ENCODE measurements at places on chromosomes 11 and 22.

DNA sequence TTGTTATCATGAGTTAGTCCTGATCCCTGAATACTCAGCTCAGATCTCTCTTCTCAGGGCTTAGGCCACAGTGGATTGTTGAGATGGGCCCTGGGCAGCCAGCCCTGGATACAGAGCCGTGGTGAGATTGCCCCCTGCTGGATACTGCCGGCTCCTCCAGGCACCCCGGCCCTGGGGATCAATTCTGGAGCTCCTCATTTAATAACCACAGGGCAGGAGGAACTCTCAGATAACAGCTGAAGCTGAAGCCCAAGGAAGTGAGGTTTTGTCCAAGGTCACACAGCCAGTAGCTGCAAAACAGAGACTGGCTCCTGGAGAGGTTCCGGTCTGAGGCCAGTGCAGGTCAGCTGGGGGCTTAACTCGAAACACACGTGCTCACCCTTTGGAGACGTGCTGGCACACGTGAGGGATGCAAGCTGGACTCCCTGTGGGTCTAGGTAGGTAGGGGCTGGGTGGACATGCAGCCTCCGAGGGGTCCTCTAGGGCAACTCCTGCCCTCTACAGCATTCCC lies 16.0 kb downstream of the USH1C start:
- peak; percentile 17 for DNase-seq

DNA sequence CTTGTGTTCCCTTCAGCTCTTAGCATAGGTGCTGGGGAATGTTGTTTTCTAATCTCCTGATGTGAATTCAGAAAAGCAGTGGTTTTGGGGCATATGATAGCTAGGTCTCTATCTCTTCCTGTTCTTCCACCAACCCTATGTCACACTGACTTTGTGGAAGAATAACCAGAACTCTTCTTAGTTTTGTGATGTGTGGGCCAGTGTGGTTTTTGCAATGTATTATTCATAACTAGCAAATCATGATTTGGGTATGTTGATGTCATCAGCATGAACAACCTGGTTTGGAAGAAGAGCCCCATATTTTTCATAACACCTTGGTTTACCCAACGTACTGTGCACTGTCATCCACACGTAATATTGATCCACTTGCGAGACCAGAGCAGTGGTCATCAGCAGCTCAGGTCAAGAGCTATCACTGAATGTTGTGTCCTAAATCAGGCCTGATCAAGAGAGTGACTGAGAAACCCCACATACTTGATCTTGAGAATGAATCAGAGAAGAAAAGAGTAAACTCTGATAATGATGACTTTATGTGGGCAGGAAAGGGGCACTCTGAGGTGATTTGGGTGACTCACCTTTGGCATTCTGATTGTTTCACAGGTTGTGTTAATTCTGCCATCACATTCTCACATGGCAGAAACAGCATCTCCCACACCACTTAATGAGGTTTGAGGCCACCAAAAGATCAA lies 19.4 kb upstream of the MS4A6E start:
- DNase-seq = no peak

GRCh38 chr11:2779981-2780849 lies 80.4 kb upstream of the KCNQ1OT1 start:
- no peak for DNase-seq

DNA sequence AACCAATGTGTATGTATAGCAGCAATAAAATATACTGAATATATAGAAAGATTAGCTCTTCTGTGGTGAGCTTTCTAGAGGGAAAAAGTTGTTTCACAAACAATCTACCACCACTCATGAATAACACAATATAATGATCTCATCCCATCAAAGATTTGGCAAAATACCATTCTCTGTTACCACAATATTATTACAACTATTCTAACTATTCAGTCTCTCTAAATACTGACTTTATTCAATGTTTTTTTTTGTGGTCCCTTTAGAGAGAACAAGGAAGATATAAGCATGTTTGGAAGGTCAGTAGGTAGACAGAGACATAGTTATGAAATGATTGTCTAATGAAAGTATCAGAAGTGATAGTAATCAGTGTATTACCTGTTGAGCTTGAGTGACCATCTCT lies 7.8 kb downstream of the CCDC90B start:
- no peak for DNase-seq

- no peak for DNase-seq
Measured at GRCh38 chr11:119027561-119028345, 2.9 kb downstream of the SLC37A4 start.

GRCh38 chr11:68338051-68338780 lies 25.8 kb downstream of the LRP5 start:
- no peak for DNase-seq

DNA sequence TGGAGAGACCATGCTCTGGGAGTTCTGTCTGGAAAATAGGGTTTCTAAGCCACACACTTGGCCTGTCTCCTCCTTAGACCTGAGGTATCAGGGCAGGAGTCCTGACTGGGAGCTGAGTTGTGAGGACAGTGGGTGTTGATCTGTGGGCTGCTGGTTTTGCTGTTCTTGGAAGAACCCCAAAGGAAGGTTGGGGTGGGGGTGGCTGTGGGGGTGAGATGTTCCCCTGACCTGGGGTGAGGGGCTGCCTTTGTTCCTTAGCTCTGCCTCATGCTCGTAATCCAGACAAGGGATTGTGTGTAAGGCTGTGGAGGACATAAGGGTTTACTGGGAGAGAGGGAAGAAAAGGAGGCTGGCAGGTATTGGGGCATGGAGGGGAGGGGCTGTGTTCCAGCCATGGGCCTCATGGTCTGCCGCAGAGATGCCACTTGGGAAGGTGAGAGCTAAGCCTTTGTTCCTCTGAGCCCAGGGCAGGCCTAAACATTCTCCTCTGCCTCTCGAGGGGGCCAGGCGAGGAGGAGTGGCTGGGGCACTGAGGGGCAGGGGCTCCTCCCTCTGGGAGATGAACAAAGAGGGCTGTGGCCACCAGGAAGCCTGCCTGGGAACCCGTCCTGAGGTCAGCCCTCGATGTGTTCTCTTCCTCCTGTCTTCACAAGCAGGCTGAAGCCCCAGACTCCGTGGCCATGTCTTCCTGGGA lies 4.4 kb downstream of the OTOG start:
- DNase-seq = no peak

DNA sequence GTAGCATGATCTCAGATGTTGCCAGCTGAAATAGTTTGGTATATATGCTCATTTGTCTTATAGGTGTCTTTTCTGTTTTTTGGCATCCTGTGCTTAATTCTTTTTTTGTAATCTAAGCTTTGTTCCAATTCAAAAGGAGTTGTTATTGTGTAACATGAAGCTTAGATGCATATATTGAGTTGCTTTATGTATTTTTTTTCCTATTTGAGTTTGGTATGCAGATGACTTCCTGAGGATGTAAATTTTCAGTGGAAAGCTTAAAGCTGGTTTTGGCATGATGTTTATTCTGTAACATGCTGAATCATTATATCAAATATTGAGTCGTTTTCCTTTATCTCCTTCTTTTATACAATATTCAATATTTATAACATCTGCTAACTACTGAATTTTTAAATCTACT lies 69.4 kb downstream of the DDX10 start:
- DNase-seq = no peak

- DNase-seq = no peak
Measured at GRCh38 chr22:30175690-30176288, 70.8 kb downstream of the LIF start.

DNA sequence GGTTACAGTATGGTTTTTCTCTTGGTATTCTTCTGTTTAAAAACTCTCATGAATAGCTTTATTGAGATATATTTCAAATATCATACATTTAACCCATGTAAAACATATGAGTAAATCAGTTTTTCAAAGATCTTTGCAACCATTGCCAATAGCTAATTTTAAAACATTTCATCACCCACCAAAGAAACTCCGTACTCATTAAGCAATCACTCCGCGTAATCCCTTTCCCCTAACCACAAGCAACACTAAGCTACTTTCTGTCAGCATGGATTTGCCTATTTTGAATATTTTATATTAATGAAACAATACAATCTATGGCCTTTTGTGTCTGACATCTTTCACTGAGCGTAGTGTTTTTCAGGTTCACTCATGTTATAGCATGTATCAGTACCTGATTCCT lies 697.9 kb upstream of the ANO5 start:
- no peak for DNase-seq

DNA sequence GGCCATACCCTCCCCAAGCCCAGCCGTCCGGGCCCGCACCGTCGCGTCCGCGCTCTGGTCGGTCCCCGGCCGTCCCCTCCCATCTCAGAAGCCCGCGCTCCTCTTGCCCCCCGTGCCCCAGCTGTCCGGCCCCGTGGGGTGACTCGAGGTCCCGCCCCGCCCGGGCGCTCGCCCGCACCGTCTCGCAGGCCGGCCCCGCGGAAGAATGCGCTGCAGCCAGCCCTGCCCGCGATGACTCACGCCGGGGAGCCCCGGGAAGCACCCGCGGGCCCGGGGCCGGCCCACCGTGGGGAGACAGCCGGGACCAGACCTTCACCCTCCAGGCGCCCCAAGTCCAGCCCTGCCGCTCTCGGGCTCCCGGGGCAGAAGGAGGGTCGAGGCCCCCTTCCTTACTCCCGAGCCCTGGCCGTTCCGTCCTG lies 320 bp upstream of the PHLDA2 start:
- DNase-seq = peak; percentile 84

GRCh38 chr11:128244871-128245270 lies 342.5 kb downstream of the ETS1 start:
- DNase-seq = no peak

GRCh38 chr11:5364214-5364613 lies 12.9 kb downstream of the OR51B6 start:
- peak; percentile 82 for DNase-seq

- no peak for DNase-seq
Measured at GRCh38 chr11:22433094-22433455, 94.9 kb downstream of the SLC17A6 start.

DNA sequence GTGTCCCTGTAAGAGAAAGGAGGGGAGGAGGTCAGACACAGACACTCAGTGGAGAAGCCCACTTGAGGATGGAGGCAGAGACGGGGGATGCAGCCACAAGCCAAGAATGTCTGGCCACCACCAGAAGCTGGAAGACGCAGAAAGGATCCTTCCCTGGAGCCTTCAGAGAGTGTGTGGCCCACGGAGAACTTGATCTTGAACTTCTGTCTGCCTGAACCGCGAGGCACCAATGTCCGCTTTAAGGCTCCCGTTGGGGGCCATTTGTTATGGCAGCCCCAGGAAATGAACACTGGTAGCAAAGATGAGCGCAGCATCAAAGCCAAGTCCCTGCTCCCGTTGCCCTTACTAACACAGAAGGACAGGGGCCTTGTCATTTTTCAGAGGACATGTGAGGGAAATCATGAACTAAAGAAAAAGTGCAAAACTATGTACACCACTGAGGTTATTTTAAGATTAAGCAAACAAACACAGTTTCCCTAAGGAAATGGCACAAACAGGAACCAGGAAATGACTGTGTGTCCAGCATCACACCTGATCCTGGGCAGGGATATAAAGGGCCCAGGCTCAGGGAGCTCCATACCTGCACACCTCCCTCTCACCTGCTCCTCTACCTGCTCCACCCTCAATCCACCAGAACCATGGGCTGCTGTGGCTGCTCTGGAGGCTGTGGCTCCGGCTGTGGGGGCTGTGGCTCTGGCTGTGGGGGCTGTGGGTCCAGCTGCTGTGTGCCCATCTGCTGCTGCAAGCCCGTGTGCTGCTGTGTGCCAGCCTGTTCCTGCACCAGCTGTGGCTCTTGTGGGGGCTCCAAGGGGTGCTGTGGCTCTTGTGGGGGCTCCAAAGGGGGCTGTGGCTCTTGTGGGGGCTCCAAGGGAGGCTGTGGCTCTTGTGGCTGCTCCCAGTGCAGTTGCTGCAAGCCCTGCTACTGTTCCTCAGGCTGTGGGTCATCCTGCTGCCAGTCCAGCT lies at the start of gene KRTAP5-6:
KRTAP5-6 (plus strand) TSS at position 588 of the 963 bp plus-strand sequence; CDS start at position 639, 51 bp downstream.
- DNase-seq = no peak

DNA sequence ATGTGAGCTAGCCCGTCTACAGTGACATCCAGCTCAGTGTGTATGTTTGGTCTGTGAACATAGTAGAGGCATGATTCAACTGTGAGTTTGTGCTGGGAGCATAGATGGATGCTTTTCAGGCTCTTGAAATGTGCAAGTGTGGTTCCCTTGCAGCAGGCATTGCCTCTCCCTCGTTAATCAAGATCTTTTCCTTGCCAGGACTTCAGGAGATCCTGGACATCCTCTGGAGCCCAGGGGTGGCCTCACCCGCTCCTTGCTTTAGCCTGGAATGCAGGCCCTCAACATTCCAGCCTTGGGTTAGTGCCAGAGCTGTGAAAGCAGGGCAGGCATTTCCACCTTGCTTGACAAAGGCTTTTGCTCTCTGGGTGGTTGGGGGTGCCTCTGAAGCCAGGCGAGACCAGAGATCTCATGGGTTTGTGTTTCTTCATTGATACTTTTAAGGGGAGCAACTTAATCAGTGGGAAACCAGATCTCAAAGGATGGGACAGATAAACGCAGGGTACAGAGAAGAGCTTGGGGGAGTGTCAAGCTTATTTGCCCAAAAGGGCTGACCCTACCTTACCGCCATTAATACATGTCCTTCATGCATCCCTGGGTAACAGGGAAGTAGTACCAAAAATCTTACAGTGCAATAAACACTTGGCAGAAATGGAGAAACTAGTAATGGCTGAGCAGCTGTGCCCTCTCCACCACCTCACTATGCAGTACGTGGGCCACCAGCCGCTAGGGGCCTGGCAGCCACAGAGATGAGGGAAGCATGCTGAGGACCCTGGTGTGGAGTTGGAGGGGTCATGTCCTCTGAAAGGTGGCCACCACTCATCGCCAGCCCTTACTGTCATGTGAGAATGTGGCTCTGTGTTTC lies 72.1 kb downstream of the PTPRJ start:
- peak; percentile 44 for DNase-seq

- no peak for DNase-seq
Measured at GRCh38 chr22:31695423-31695822, 33.4 kb upstream of the PISD start.

- peak; percentile 85 for DNase-seq
Measured at GRCh38 chr11:9575260-9576240, 2.1 kb downstream of the WEE1 start.

GRCh38 chr22:28430466-28431025 lies 249.1 kb downstream of the TTC28 start:
- no peak for DNase-seq

- DNase-seq = no peak
Measured at GRCh38 chr22:21450320-21450831, 16.8 kb upstream of the TMEM191C start.

DNA sequence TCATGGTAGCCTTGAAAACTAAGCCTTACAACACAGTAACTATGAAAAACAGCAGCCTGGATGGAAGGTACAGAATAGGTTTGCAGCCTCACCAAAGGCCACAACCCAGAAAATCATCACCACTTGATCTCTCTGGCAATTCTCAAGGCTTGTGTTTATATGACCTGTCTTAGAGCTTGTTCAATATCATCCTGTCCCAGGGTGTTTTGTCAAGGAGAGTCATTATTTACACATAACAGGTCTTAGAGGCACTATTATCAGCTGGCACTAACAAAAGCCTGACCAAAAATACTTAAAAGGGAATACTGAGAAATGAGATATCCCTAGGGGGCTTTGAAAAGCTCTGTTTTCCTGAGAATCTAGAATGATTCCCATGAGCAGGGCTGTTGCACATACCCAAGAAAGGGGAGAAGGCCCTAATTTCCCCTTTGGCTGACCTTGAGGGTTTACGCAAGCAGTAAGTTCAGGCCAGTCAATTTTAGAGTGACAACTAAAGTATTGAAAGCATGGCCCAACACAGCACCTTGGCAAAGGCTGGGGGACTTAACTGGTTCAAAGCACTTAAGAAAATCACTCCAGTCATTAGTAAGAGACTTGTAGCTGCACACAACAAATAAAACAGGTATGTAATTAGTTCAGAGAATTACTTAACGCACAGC lies 7.9 kb downstream of the SC5D start:
- no peak for DNase-seq

- no peak for DNase-seq
Measured at GRCh38 chr11:3969613-3970012, 114.1 kb downstream of the STIM1 start.

- DNase-seq = peak; percentile 66
Measured at GRCh38 chr11:122804161-122804560, 34.1 kb upstream of the CRTAM start.

All from RPMI7951 (cell line).